GM19239 (cell line): ENCODE measurements at places on chromosomes 6 and 20.

GRCh38 chr6:51536728-51537127 is 550.7 kb downstream of the PKHD1 start:
- no peak for DNase-seq

DNA sequence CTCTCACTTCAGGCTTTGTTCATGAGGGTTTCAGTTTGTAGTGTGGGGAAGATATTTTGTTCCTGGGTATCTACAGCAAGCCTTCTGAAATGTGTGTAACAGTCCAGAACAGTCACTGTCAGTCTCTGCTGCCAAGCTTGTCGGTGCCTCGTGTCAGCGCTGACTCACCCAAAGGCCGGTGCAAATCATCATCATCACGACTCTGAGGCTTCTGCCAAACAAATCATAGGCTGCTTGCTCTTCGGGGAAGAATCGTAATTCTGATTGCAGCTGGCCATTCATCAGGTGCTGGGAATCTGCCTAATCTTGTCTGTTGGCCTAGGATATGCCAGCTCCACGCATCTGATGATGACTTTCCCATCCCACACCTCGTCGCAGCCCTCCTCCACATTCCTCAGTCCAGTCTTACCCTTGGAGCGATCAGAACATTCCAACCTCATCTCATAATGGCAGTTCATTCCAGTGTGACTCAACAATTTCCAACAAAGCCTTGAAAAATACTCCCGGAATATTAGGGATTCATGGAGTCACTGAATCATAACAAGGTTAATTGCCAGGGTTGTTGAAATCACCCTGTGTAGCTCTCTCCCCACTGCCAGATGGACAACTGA is 40.9 kb downstream of the ALDH8A1 start:
- DNase-seq, result no peak

DNA sequence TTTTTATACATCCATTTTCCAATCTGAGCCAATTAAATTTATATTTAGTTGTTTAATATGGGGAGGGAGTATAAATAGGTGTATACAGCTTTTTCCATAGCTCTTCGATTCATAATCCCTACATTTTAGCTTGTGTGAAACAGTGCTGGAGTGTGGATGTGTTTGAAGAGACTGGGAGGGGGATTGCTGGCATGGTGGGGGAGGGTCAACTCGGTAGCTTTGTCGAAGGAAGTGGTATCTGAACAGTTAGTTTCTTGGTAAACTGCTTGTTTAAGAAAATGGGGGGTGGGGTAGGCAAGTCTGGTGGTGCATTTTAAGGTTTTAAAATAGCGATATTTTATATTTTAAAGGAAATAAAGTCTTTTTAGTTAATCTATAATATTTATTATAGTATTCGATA is 1.4 kb upstream of the LIN28B start:
- DNase-seq, result no peak

- DNase-seq, result no peak
These were observed 56.4 kb upstream of the PTGIS start for GRCh38 chr20:49624317-49624716.

- DNase-seq, result no peak
These were observed 7.8 kb downstream of the TMC2 start for GRCh38 chr20:2544211-2544610.

DNA sequence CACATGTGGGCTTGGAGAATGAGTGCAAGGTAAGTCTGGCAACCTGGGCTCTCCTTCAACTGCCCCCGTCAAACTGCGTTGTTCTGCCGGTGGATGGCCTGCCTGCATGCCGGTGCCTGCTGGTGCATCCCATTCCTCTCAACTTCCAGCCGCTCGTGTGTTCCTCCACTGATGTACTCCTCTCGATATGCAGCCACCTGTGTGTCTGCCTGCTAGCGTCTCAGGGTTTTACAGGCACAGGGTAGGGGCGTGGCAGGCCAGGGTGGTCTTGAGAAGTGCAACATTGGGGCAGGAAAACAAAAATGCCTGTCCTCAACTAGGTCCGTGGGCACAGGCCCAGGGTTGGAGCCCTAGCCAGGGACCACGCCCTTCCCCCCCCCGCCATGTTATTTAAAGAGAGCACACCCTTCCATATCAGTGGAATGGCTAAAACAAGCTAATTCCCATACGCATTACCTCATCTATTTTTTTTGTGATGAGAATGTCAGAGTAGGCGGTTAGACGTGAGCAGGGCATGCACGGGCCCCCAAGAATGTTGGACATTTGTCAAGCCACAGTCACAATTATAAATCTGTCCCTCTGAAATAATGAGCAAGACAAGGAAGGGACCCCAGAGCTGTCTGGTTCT is 33.2 kb downstream of the SERPINB6 start:
- DNase-seq, result no peak

- DNase-seq, result no peak
These were observed 149.9 kb upstream of the QKI start for GRCh38 chr6:163264662-163265035.

GRCh38 chr6:37551867-37552266 is 52.2 kb upstream of the CCDC167 start:
- DNase-seq, result no peak

DNA sequence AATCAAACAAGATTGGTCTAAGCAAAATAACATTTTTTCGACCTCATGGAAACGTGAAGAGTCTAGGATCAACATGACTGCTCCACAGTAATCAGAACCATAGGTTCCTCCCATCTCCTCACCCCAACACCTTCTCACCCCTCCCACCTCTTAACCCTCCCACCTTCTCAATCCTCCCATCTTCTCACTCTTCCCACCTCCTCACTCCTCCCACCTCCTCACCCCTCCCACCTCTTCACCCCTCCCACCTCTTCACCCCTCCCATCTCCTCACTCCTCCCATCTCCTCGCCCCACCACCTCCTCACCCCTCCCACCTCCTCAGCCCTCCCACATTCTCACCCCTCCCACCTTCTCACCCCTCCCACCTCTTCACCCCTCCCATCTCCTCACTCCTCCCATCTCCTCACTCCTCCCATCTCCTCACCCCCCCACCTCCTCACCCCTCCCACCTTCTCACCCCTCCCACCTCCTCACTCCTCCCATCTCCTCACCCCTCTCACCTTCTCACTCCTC is 567.4 kb downstream of the C6orf118 start:
- DNase-seq, result no peak

- no peak for DNase-seq
These were observed 15.5 kb downstream of the RARS2 start for GRCh38 chr6:87574237-87574804.

- DNase-seq, result no peak
These were observed 754.1 kb upstream of the FLRT3 start for GRCh38 chr20:15091421-15092037.

- no peak for DNase-seq
These were observed 48.1 kb upstream of the MYL9 start for GRCh38 chr20:36493051-36493800.
